ENCODE measurements at places on chromosomes 13 and 19. TPM values are rescaled to one million over a fixed set of nuclear protein-coding genes. Genes with fewer than 3 reads are reported as not detected.

The COG3 gene
- total RNA-seq, result 12.0 TPM

The ZNF226 gene
- total RNA-seq, result 24.9 TPM

The TMEM255B gene
- 0.65 TPM for total RNA-seq

The FPR1 gene
- not detected for total RNA-seq

The LGI4 gene
- 0.27 TPM for total RNA-seq

The APLP1 gene
- 88.7 TPM for total RNA-seq

All from A549 treated with DMSO at 1 μM for 4 hours (cell line).